ENCODE measurements at places on chromosomes 6 and 20. TPM values are rescaled to one million over a fixed set of nuclear protein-coding genes. Genes with fewer than 3 reads are reported as not detected.

- DNase-seq = no peak
Measured at GRCh38 chr6:75428204-75428603, 65.4 kb downstream of the FILIP1 start.

DNA sequence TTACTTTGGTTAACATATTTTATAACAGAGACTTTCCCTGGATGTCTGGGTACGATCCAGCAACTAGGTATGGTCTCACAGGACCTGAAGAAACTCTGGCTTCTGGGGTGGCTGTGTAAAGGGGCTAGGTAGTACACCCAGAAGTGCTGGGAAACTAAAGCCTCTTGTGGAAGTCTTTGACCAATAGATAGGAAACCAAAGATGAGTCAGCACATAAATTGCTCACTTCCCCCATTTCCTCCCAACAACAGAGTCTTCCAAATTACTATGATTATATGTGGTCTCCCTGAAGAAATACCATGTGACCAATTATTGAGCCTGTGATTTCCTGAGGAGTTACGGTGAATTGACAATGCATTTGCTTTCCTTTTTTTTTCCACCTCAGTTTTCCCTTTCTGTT lies 26.8 kb upstream of the TBX18 start:
- no peak for DNase-seq

- DNase-seq = no peak
Measured at GRCh38 chr6:36944650-36945049, 9.9 kb upstream of the PI16 start.

- no peak for DNase-seq
Measured at GRCh38 chr6:633611-634010, 23.3 kb downstream of the HUS1B start.

GRCh38 chr6:121504227-121504626 lies 68.8 kb downstream of the GJA1 start:
- DNase-seq = no peak

GRCh38 chr20:35446356-35447078 lies 8.5 kb upstream of the GDF5 start:
- no peak for DNase-seq

DNA sequence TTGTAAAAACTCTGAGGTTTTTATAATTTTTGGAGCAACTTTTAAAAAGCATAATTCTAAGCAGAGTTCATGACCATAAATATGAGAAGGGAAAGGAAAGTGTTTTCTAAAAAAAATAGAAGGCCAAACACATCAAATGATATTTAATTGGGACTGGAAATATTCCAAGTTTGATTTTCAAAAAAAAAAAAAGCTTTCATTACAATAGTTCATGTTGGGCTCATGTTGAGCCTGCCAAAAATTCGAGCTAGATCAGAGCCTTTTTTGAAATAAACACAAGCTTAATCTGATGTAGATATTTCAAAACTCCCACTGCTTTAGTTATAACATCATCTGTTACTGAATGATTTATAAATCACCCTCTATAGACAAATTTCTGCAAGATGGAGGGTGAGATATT lies 163.4 kb upstream of the DEFB112 start:
- DNase-seq = no peak

GRCh38 chr6:41049521-41049920 lies 3.5 kb upstream of the APOBEC2 start:
- no peak for DNase-seq

DNA sequence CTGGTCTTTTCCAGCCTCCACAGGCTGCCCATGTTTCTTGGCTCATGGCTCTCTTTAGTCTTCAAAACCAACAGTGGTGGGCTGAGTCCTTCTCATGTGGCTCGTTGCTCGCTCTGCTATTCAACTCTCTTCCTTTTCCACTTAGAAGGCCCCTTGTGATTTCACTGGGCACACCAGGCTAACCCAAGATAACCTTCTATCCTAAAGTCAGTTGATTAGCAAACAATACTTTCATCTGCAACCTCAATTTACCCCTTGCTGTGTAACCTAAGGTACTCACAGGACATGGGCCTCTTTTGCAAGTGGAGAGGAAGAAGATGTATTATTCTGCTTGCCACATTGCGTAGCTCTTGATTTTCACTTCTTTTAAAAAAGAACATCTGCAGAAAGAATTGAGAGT lies 79.6 kb downstream of the UTRN start:
- no peak for DNase-seq

- no peak for DNase-seq
Measured at GRCh38 chr6:166802401-166802800, 153.9 kb downstream of the RNASET2 start.

GRCh38 chr6:87710090-87710489 lies 8.1 kb upstream of the AKIRIN2 start:
- DNase-seq = no peak

DNA sequence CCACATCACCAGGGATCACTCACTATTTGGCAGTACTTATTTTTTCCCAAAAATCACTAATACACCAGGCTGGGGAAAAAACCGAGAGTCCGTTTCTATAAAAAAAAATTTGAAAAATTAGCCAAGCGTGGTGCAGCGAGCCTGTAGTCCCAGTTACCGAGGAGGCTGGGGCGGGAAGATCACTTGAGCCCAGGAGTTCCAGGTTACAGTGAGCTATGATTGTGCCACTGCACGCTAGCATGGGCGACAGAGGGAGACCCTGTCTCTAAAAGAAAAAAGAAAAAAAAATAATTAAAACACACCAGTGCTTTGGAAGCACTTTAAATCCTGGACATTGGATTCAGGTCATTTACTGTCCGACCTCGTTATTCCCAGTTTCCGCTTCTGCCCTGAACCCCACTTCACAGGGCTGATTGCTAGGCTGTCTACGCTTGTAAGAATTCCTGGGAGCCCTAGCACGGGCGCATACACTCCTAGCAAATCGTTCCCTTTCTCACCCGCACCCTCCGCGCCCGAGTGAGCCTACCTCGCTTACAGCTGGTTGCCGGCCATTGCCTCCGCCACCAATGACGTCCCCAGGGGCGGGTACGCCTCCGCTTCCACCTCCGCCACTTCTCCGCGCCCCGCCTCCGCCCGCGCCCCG lies at the start of gene TPMT:
TPMT (minus strand) TSS at position 571 of the 643 bp plus-strand sequence. CDS start 5,950 bp downstream, outside the sequence.
- peak; percentile 99 for DNase-seq

DNA sequence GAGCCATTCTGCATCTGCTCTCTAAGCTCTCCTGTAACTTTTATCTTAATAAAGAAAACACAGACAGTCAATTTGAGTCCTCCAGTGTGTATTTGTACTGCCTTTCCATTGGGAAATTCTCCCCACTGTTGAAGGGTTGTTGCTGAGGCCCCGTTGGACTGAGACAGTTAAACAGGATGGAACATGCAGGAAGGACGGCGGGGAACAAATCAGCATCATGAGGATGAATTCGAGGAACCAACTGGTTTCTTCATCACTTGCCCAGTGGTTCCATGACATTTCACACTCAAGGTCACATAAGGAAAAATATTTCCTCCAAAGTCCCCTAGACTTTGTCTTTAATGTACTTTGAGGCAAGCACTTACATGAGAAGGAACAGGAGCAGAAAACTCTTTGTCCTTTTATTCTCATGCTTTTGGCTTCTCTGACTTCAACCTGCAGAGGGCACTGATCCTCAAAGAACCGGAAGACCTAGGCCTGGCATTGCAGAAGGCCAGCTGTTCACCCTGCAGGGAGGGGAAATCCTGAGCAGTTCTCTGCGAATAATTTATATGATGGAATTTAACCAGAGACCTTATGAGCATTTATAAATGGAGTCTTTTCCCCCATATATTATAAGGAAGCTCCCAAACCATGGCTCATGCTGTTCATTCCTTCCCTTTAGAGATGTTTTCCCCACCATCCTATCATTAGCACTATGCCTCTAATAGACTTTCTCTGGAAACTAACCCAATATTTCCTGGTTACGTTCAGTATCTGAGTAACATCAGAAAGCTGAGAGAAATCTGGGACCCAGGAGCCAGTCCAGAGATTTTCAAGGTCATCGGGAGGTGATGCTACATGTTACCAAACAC lies 55.2 kb upstream of the ADGRF1 start:
- no peak for DNase-seq

DNA sequence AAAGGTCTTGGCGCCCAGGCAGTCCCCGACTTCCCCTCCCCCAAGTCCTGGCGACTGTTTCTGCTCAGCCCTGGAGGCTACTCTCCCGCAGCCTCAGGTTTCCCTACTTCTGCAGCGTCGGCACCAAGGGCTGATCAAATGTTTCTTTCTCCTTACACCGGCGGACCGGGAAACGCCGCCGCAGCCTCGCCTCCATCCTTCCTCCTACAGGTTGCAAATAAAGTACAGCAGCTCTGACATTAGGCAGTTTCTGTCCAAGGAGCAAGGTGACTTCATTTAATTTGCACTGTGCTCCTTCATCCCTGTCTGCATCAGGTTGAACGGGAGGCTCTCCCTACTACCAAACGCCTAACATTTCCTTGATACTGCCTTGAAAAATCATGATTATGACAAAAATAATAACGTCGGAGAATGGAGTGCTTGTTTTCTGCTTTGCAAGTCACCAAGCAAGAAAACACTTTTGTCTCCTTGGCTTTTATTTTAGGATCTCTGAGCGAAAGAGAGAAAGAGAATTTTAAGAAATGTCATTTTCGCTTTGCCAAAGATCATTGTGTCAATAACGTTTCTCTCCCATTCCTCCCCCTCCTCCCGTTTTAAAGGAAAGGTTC lies 1.0 kb downstream of the CLIC5 start:
- DNase-seq = peak; percentile 73

- no peak for DNase-seq
Measured at GRCh38 chr6:126380072-126380583, 40.2 kb downstream of the CENPW start.

DNA sequence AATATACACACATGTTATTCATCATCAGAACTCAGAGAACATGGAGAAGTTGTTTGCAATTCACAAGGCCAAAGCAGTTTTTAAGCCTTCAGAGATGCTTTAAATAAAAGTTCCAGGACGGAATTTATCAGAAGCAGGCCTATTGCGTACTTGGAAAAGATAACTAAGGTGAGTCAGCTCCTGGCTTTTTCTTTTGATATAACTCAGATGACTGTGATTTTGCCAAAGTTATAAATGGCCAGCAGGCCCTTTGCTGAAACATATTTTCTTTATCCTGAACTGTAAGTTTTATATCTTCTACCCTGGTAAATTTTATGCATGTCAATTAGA lies 55.0 kb upstream of the PLCB1 start:
- DNase-seq = no peak

- DNase-seq = no peak
Measured at GRCh38 chr20:973785-974194, 28.3 kb downstream of the RSPO4 start.

DNA sequence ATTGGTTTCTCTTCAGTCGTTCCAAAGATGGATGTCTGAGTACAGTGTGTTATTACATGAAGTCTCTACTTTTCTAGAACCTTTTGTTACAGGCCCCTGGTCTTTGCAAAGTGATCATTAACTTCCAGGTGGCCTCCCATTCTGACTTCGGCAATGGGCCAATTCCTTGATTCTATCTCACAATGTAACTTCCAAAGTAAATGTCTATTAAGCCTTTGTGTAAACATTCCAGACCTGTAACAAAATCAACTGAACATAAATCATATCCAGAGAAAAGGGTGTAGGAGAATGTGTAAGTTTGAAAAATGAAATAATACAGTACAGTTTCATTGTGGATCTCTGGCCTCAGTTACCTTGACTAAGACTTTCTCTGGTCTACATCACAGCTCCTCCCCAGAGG lies 187.8 kb upstream of the JAG1 start:
- DNase-seq = no peak

- peak; percentile 88 for DNase-seq
Measured at GRCh38 chr20:25194333-25194972, 1.1 kb upstream of the ENTPD6 start.

DNA sequence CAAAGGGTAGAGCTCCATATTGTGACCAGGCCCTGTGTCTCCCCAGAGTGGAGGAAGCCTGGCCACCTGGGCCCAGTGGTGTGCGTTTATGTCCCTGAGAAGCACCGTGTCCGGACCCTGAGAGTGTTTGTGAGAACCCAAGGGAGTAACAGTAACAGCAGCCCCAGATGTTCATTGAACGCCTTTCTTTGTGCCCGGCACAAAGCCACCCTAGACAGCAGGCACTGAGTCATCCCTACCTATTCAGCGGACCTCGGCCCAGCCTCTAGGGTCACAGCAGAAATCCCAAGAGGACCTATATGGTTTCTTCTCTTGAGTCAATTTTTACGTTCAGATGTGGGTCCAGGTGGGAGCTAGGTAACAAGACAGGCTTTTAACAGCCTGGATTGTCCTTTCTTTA lies 24.5 kb downstream of the BCAS4 start:
- no peak for DNase-seq

The KPNA5 gene
- 3.0 TPM for polyA plus RNA-seq

The CRIP3 gene
- polyA plus RNA-seq = 36.5 TPM

The CFAP61 gene
- polyA plus RNA-seq = 0.06 TPM

The PPP1R3G gene
- polyA plus RNA-seq = 2.0 TPM

The POM121L2 gene
- not detected for polyA plus RNA-seq

The MAVS gene
- polyA plus RNA-seq = 5.2 TPM

The ID4 gene
- polyA plus RNA-seq = 9.1 TPM

The TMEM217 gene
- 0.91 TPM for polyA plus RNA-seq

The UNC5CL gene
- polyA plus RNA-seq = 3.0 TPM

The PHACTR1 gene
- 13.5 TPM for polyA plus RNA-seq

The CD83 gene
- polyA plus RNA-seq = 25.6 TPM

The NEURL2 gene
- polyA plus RNA-seq = 4.4 TPM

The TULP1 gene
- 0.03 TPM for polyA plus RNA-seq

The COL9A3 gene
- 10.9 TPM for polyA plus RNA-seq

The TREML2 gene
- 1.9 TPM for polyA plus RNA-seq

The TPX2 gene
- 1.4 TPM for polyA plus RNA-seq
